Amniotic stem cell (primary cell): ENCODE measurements at places on chromosomes 2 and 18.

DNA sequence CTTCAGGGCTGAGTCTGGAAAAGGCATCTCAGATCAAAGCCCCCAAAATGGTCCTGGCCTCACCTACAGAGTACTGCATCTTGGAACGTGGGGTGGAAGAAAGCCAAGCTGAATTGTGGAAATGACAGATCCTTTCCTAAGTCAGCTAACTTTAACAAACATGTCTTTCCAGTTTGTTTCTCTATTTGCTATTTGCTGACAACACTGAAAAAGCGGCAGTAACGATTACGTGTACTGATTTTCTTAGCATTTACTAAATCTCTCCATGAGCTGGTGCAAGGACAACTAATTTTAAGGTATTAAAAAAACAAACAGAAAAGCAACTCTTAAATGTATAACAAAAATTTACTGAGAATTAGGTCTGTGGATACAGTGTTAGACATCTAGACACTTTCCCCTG, 1.1 kb downstream of the HIBCH start:
- DNase-seq, result no peak

DNA sequence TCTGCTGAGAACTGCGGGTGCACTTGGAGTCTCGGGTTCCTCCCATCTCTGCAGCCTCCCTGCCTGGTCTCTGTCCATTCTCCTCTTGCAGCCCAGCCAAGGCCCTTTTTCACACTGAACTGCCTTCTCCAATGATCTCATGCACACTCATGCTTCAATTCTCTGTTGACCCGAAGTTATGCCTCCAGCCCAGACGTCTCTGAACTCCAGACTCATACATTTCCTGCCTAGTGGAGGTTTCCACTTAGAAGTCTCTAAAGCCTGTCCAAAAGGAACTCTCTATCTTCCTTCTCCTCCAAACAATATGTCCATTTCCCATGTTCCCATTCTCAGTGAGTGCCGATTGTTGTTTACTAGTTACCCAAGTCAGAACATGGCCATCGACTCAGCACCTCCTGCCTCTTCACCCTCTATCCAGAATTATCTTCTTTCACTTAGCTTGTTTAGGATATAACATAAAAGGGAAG, 155.2 kb downstream of the IRS1 start:
- no peak for DNase-seq

- no peak for DNase-seq
These were observed 3.3 kb downstream of the BCS1L start for GRCh38 chr2:218662827-218663226.

DNA sequence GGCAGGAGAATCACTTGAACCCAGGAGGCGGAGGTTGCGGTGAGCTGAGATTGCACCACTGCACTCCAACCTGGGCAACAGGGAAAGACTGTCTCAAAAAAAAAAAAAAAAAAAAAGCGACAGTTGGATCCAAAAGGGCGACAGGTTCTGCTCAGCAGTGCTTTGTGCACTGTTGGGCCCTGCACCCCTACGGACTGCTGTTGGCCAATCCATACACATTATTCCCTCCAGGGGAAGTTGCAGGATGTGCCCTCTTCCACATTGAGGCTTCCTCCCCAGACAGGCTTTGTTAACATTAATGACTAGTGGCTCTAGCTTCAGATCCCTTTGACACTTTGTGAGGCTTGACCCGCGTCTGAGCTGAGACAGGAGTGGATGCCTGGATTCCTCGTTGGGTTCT, 9.4 kb downstream of the NT5DC4 start:
- DNase-seq, result no peak

DNA sequence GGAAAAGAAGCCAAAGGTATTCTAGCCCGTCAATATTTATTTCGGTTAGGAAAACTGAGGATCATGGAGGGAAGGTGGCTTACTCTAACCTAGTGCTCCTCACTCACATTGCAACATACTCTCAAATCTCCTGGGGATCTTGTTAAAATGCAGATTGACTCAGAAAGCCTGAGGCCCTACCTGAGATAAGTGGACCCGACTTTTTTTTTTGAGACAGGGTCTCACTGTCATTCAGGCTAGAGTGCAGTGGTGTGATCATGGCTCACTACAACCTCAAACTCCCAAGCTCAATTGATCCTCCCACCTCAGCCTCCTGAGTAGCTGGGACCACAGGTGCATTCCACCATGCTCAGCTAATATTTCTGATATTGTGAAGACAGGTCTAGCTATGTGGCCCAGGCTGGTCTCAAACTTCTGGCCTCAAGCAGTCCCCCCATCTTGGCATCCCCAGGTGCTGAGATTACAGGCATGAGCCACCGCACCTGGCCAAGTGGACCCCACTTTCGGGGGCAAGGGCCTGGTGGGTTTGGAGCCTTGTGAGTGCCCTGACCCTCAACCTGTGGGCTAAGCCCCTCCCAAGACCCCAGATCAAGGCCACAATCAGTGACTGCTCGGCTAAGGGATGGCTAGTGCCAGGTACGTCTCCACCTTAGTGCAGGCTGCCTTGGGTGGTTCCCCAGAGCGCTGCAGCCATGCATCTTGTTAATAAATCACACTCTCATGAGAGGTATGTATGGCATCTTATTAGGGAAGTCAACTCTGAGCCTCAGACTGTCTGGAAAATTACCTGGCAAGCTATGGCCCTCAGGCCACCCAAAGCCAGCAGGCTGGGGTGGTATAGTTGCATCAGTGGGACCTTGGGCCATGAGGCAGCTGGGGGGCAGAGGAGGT, 1.1 kb upstream of the NEURL3 start:
- no peak for DNase-seq

- DNase-seq, result no peak
These were observed 60.4 kb upstream of the SLC1A4 start for GRCh38 chr2:64928813-64929212.

- no peak for DNase-seq
These were observed 20.0 kb downstream of the KCNIP3 start for GRCh38 chr2:95317123-95317500.

DNA sequence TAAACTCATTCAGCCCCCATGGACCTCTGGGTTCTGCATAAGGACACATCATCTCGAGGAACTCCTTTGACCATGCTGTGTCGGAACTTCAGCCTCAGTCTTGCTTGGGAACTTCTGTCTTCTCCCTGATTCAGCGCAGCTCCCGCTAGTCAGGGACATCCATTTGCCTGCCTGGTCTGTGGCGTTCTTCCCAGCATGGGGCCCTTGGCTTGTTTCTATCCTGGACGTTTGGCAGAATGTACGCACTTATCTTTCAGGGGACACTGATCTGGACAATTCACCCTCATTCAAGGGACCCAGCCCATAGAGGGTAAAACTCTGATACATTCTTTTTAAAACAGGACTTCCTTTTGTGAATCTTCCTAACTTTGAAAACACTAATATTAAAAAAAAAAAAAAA, 75.8 kb upstream of the WIPF1 start:
- no peak for DNase-seq

GRCh38 chr2:128405981-128406613, 87.4 kb upstream of the HS6ST1 start:
- DNase-seq, result no peak

GRCh38 chr2:188766471-188766856, 207.7 kb upstream of the COL3A1 start:
- no peak for DNase-seq

- no peak for DNase-seq
These were observed 15.2 kb upstream of the LBH start for GRCh38 chr2:30216157-30216556.

DNA sequence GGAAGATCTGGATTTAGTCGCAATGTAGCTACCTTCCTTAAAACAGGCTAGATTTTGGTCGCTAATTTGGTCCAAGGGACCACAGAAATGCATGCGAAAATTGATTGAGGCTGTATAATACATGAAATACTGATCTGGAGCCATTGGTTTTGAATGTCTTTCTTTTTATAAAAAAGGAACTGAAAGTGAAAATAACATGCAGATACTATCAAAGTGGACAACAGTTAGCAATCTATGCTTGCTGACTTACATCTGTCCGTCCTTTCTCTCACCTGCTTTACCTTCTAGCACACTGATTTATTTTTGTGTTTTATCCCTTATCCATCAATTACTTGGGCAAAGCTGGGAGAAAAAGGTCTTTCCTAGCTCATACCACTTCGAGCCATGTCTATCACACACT, 1459.8 kb upstream of the ACVR2A start:
- DNase-seq, result no peak
